ENCODE measurements at places on chromosomes 2 and 18.

DNA sequence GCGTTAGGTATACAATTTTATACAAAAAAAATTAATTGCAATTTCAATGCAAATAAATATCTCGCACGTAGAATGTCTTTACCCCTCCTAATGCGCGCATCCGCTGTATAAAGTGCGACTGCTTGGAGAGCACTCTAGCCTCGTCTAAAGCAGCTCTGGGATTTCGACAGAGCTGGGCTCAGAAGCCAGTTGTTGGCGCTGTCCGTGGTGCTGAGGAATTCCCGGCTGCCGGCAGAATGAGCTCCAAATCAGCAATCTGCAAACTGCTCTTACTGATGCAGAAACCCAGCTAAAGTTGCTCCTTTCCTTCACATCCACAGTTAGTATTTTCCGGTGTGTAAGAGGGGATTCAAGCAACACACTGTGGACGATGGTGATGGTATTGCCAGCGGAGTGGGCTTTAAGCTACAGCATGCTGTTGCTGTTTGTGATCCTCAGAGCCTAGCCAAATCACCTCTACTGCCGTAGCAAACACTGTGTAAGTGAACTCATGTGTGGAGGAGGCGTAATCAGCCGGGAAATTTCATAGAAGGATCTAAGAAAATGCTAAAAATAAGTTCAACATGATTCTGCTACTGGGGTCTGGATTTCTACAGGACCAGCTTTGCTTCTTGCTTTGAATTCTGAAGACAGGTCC lies at the start of gene VWC2L:
TSS of gene VWC2L (plus strand) at position 137 of the 637 bp plus-strand sequence. CDS start 3,140 bp downstream, outside the sequence.
- no peak for DNase-seq

DNA sequence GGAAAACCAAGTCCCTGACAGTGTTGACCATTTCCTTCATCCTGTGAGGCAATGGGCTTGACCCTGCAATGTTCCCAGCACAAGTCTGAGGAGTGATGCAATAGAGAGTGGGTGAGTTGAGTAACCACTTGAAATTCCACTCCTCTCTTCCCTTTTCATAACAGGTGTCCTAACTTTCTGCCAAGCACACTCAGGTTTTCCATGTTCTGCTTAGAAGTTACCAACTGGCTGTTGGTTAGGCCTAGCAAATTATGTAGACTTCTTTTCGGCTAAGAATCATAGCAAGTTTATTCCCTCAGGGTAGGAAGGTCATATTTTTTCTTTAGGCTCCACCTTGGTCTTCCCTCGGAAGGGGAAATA lies 11.5 kb downstream of the GNLY start:
- no peak for DNase-seq

DNA sequence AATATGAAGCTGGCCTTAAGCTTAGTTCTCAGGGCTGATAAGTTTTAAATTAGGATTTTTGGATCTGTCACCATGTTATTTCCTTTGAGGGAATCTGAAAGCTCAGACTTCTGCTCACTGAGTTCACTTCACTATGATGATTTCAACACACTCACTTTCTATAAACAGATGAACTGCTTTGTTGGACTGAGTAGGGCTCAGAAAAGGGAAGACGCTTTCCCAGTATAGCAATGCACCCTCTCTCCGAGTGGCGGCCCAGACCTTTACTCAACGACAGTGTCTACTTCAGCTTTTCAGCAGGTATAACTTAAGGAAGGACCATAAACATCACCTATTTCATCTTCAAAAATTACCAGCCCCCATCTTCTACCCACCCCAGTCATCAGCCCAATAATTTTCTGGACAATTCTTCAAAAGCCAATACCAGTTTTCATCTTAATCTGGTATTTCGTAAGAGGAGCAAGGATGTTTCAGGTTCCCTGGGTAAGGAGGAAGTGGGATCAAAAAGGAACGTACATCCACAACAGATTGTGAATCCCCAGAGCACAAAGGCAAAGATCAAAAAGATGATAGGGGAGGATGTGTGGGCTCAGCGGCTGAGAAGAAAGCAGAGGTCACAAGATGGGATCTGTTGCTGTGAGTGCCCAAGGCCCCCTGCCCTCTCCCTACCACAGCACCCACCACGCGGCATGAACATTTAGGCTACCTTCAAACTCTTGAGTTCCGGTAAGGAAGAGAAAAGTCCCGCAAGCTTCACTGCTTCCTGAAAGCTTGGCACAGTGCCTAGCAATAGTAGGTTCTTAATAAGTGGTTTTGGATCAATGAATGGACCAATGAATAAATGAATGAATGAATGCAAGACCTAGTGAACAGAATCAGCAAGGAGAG lies 41.9 kb downstream of the LPIN2 start:
- no peak for DNase-seq

DNA sequence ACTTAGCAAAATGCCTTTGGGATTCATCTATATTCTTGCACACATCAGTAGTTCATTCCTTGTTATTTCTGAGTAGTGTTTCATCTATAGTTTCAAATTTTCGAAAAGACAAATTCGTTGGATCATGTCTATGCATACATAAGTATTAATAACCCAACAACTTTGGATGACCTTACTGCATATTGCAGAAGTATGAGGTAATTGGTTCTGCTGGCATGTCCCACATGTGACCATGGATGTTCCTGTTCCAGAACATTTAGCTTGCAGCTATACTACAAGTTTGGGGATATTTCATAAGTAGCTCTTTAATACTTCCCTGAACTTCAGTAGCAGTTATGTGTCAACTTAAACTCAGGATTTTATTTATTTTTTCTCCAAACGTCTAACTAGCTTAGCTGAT lies 44.9 kb downstream of the APLF start:
- DNase-seq: no peak

DNA sequence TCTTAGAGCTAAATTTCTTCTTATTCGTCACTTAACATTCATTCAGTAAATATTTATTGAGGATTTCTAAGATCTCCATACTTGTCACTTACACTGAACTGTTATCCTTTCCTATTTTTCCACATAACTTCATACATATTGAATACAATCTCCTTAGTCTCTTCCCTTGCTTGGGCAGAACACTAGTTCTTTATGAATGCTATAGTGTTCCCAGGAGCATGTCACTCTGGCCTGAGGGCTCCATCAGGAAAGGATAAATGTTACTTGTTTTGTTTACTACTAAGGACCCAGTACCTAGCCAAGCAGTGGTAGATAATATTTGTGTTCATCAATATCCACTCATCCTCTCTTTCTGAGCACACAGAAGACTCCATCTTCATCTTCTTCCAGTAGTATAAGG lies 544.7 kb downstream of the ZEB2 start:
- no peak for DNase-seq

GRCh38 chr2:55431982-55432627 lies 12.4 kb upstream of the CCDC88A start:
- no peak for DNase-seq

DNA sequence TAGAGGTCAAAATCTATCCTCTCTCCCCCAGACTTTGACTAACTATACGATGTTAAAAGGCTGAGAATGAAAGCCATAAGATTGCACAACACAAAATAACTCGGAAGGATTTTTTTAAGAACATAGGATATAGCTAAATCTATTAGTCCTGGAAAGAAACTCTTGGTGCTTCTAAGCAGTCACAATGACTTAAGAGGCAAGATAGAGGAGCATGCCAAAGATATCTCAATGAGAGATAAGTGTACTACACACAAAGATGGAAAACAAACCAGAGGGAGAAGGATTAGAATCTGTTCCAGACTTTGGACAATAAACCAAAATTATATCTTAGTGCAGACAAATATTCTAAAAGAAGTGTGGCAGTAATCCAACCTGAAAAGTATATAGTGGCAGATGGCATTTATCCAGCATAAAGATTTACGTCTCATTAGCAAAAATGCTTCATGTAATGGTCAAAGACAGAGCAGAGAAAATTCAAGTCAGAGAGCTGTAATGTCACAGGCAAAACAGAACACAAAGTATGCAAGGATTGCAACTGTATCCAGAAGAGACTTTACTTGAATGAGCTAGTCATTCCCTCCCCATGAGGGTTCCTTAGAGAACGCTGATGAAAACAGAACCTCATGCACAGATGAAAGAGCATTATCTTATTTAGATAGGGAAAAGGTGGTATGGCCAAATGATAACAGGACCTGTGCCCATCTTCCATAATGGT lies 28.8 kb upstream of the EVA1A start:
- no peak for DNase-seq

- DNase-seq: no peak
These were observed 735.6 kb downstream of the TSN start for GRCh38 chr2:122491011-122491410.

- no peak for DNase-seq
These were observed 12.5 kb downstream of the VAPA start for GRCh38 chr18:9926223-9926894.

GRCh38 chr2:103605071-103605780 lies 843.4 kb downstream of the TMEM182 start:
- no peak for DNase-seq

DNA sequence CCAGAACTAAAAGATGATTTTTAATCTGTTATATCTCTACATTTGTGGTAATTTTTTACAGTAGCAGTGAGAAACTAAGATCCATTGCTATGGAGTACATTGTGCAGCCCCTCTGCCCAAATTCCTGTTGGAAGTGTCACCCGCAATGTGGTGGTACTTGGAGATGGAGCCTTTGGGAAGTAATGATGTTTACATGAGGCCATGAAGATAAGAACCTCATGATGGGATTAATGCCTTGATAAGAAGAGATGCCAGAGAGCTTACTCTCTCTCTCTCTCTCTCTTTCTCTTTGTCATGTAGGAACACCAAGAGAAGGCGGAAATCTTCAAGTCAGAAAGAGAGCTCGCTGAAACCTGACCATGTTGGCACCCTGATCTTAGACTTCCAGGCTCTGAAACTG lies 535.4 kb downstream of the PID1 start:
- DNase-seq: no peak

- no peak for DNase-seq
These were observed 2.9 kb upstream of the BCL2L11 start for GRCh38 chr2:111117598-111118480.

DNA sequence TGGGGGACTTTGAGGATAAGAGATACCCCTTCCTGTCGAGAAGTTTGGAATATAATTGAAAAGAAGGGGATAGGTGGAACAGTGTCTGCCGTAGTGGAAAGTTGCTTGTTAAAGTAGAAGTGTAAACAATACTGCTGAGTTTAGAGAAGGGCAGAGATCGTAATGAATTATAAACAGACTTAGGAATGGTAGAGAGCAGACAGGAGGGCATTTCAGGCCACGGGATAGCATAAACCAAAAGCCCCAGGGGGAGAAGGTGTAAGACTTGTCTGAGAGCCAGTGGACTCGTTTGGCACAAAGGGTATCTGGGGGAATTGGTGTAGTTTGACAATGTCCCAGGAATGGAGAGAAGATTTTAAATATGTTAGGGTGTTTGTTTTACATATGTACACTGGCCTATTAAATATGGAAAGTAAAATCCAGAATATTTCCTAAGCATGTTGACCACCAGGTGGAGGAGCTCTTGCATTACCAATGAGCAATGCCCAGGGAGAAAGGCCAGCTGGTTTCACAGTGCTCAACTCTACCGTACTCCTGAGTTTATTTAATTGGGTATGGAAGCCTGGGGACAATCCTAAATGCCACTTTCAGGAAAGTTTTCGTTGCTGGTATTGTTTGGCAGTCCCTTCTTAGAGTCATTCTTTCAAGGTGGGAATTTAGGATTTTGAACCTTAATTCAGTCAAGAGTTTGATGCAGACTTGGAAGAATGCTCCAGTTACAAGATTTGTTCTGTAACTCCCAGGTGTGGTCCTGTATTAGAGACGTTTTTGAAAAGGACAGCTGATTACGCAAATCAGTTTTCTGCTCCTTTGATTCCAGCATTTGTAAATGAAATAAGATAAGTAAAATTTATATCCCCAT lies 7.5 kb downstream of the COPS8 start:
- no peak for DNase-seq

- DNase-seq: no peak
These were observed 46.5 kb downstream of the PLEK start for GRCh38 chr2:68411397-68412126.

GRCh38 chr2:24313744-24314632 lies 46.3 kb downstream of the ITSN2 start:
- DNase-seq: no peak

- no peak for DNase-seq
These were observed 535.5 kb downstream of the XIRP2 start for GRCh38 chr2:167423731-167424130.

DNA sequence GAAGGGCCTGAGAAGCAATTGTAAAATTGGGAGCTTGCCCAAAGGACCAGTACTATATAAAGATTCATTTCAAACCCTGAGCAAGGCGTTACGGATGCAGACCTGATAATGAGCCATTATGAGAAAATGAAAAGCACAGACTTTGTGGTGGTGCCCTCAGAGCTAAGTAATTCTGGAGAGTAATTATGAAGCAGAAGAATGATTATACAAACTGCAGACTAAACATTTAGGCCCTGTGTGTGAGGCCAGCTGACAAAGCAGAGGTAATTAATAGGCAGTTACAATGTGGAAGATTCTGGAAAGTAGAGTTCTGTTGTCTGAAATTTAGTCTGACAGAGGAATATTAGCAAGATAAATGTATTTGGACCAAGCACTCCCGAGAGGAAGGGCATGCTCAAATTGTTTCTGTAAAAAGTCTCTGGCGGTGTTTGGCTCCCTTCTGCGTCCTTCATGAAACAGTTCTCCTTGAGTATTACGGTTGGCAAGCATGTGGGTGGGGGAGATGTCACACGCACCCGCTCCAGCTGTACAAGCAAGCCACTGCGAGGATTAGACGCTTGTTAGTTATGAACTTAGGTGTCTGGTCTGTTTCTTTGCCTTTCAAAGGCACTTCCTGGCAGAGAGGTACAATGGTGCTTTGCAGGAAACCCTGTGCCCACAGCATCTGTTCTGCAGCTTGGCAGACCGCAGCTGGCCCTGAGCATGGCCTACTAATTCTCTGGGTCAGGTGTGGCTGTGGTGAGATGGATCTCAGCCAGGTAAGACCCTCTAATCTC lies 45.5 kb downstream of the CDC42EP3 start:
- no peak for DNase-seq

DNA sequence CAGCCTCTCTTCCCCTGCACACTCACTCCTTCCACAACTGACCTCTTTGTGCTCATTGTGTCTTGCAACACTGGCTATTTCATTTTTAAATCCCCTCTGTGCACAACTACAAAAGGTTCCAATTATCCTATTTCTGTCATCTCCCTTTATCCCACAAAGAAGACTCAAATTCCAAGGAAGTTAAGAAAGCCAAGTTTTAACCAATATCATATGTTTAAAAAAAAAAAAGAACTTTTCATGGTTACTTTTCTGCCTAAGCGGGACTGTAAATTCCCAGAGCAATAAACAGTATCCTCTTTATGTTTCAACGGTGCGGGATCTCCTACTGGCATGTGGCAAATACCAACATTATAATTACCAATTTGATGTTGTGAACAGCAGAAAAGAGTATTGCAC lies 83.8 kb downstream of the DOCK10 start:
- no peak for DNase-seq

GRCh38 chr2:234145511-234145910 lies 95.0 kb downstream of the SPP2 start:
- no peak for DNase-seq
